ENCODE measurements at places on chromosomes 12 and 14.

DNA sequence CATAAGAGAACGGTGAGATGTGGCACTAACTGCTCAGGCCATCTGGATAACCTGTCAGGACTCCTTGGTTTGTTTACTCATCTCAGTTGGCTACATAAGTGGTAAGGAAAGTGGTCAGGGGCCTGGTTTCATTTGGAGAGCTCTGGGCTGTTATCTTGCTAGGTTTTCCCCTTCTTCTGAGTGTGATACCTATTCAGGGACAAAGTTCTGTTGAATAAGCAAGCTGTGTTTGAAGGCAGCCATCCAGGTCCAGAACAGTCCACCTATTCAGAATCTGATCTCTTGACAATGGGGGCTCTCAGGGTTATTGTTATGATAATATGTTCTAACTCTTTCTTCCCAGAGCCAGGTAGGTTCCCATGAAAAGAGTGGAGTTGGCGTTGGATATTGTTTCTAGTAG is 194.9 kb downstream of the PAH start:
- DNase-seq = no peak

GRCh38 chr12:116423094-116423493 is 136.1 kb upstream of the MAP1LC3B2 start:
- DNase-seq = no peak

GRCh38 chr12:7601406-7601805 is 64.3 kb downstream of the APOBEC1 start:
- no peak for DNase-seq

- no peak for DNase-seq
These were observed 38.1 kb downstream of the SYNE3 start for GRCh38 chr14:95478309-95478708.

DNA sequence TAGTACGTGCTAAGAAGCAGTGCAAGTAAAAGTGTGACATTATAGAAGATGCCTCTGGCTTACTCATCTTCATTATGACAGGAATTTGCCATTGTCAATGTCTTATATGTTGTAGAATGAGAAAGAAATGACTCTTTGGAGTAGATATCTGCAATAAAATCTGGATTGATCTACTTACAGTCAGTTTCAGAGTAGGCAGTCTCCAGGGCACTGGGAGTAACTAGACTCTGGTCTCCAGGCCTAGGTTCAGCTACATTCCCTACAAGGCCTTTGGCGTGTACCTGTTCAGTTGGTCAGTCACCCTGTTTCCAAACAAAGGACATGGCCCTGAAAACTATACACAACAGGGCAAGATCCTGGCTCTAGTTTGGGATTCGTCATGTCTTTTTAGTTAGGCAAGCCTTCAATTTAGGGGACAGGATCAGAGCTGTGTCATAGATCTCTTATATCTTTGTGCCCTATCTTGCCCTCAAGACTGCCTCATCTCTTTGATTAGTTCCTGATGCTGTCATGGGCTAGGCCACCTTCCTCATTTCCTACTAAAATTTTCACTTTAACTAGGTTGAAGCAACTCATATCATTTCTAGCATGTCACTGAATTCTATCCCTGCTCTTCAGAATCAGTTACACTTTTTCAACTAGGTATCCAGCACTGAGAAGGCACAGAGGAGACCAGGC is 410.0 kb downstream of the RAD51B start:
- DNase-seq = no peak

DNA sequence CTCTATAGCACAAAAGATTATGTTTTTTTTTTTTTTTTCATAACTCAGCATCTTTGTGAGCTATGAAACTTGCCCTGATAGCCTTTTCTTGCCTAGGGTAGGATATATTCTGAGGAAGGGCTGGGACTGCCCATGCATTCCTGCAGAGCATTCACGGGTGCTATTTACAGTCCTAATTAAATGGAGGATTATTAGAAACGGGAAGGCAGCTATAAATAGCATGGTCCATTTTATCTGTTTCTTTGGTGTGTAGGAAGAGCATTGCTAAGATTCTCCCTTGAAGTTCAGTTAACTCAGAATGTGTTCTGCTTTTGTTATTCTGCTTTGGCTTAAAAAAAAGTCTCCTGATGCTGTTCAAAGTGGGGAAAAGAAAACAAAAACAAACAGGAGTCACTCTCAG is 630.9 kb downstream of the DIO2 start:
- DNase-seq = no peak

DNA sequence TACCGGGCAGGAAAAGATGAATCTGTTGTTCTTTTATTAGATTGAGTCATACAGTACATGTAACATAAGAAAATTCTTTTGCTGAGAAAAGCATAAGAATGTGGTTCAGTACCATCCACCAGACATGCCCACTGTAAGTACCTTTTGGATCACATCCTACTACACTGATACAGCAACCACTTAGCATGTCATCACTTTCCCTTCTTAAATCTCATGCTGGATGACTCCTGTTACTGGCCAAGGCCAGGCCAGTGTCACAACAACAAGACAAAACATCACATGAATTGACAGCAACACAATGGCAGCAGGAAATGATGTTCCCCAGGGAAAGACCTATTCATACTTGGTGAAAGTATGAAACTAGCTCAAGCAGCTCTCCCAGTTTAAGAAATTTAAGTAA is 46.4 kb downstream of the STXBP6 start:
- no peak for DNase-seq

GRCh38 chr12:166425-167075 is 47.4 kb downstream of the SLC6A12 start:
- DNase-seq = no peak

DNA sequence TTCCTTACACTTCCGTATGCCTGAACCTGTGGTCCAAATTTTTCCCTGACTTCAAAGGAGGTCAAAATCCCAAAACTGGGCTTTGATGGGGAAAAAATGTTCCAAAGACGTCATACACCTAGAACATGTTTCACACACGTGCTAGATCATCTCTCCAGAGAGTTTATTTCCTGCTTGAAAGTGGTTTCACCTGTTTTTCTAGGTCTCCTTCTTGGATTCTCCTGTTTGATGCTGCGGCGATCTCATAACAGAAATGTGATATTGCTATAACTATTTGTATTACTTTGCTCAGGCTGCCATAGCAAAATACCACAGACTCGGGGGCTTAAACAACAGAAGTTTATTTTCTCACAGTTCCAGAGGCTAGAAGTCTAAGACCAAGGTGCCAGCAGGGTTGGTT is 19.7 kb upstream of the TMCC3 start:
- DNase-seq = no peak

DNA sequence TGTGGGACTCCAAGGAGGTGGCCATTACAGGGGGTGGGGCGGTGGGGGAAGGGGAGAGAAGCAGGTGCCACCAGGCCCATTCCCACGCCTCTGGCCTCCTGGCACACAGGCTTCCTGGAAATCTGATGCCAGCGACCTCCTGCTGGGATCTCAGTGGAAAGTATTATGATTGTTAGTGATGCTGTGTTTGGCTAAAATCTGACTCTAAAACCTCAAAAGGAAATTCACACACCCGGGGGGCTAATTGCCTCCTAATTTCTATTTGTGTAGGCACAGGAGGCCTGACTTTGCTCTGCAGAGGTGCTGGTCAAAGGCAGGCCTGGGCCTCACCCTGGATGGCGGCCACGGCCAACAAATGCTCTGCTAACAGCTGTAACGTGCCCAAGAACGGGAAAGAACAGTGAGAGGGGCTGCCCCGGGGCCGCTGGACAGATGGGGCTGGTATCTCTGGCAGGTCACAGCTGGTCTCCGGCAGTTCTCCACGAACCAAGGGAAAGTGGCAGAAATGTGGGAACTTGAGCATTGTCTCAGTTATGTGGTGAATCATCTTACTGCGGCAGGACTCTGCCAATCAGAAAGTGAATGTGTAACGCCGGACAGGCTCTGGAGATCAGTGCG is 14.3 kb downstream of the FAM181A start:
- no peak for DNase-seq

DNA sequence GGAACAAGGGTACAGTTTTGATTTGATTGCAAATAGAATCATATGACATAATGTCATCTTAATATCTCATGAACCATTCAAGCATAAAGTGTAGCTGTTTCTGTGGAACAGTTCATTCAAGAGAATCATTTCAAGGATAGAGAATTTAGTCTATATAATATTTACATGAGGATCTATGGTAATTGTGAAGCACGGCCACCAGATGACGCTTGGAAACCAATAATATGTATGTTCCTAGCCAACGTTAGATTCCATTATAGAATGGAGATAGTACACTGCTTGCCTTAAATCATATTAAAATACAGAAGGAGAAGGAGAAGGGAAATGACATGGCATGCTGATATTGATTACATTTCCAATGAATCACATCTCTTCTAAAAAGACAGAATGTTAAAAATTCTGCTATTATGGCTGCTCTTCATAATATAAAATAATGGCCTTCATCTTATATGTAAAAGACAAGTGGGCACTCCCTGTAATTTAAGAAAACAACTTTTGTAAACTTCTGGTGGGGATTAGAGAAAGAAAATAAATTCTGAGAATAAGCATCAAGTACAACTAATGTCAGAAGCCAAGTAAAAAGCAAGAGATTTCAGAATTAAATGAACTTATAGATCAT is 351.0 kb downstream of the NAV3 start:
- DNase-seq = no peak

DNA sequence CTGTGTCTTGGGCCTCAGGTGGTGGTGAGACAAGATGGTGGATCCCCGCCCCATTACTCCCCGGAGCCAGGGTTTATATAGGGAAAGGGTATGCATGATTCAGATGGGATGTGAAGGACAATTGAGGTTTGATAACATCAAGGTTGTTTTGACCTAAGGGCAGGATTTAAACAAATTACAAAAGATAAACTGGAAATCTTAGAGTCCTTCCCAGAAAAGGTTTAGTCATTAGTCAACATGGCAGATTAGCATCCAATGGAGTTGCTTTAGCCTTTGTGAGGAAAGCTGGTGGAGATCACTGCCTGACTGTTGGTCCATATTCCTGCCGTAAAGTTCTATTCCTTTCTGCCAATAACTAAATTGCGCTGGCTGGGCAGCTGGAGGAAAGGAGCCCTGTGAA is 15.6 kb upstream of the FRMD6 start:
- DNase-seq = no peak

- no peak for DNase-seq
These were observed 170.8 kb downstream of the ESR2 start for GRCh38 chr14:64123241-64123822.

DNA sequence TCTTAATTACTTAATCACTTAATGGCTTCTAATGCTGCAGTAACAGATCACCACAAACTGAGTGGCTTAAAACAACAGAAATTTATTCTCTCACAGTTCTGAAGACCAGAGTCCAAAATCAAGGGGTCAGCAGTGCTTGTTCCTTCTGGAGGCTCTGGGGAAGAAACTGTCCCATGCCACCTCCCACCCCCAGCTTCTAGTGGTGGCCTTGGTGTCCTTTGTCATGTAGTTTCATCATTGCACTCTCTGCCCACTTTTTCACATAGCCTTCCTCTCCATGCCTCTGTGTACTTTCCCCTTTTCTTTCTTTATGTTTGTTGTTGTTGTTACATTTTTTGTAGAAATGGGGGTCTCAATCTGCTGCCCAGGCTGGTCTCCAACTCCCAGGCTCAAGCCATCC is 16.1 kb upstream of the UBC start:
- no peak for DNase-seq

GRCh38 chr14:34035177-34035933 is 84.5 kb upstream of the EGLN3 start:
- no peak for DNase-seq

GRCh38 chr14:72560889-72561493 is 332.9 kb downstream of the DPF3 start:
- DNase-seq = no peak

DNA sequence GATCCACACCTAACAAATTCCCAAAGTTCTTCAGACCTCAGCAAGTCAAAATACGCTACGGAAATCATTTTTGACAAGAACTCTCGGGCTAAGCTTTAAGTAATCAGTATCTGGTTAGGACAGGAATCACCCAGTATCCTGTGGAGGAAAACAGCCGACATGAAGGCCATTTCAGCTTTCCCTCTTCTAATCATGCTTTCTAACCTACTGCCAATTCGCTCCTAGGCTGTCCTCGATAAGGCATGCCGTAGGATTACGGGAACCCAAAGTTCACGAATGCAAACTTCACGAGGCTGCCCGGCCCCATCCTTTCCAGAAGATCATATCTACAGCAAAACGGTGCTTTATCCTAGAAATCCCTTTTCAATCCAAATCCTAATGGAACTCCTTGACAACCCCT is 81.8 kb upstream of the PTPRB start:
- DNase-seq = no peak

GRCh38 chr14:50832935-50833630 is 2.1 kb upstream of the NIN start:
- no peak for DNase-seq

GRCh38 chr12:128747441-128747840 is 76.3 kb downstream of the SLC15A4 start:
- DNase-seq = no peak

GRCh38 chr12:75553398-75553797 is 42.0 kb upstream of the KRR1 start:
- no peak for DNase-seq

- DNase-seq = no peak
These were observed 2.5 kb upstream of the SOS2 start for GRCh38 chr14:50233951-50234250.

DNA sequence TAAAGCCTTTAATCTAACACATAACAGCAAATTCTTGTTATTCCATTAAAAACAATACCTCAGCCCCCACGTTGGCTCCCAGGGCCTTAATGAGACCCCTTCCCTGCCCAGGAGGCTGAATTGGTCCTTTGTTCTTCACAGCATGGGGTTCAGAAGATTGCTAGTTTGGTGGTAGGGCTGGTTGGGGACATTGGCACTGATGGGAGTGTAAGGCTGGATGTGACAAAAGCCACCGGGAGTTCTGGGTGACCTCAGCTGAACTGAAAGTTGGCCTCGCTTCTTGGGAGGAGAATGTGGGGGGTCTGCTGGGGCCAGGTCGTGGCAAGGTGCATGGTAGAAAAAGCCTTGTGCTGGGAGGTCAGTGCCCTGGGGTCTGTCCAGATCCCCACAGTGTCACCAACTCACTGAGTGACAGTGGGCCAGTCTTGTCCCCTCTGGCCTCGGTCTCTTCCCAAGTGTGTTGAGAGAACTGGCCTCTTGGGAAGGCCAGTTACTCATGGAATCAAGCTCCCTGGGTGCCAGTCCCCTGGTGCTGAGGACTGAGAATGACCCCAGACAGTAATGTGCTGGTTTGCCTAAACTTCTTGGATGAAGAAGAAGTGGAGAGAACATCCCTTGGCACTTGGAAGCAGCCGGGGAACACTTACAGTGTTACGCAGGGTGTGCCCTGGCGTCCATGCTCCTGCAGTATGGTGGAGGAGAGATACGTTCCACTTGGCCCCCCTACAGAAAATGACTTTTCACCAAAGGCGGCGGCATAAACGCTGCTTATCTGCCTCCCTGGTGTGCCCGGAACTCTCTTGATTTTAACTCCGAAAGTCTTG is 283.7 kb upstream of the RTL1 start:
- no peak for DNase-seq

- no peak for DNase-seq
These were observed at the start of gene DENND5B for GRCh38 chr12:31590642-31591379. TSS of gene DENND5B (minus strand) at chr12:31591136. CDS start at chr12:31590832, 304 bp downstream.
